ENCODE measurements at places on chromosomes 6 and 20. TPM values are rescaled to one million over a fixed set of nuclear protein-coding genes. Genes with fewer than 3 reads are reported as not detected.

DOK5 gene
- 350 TPM for total RNA-seq

TMEM217 gene
- 1.2 TPM for total RNA-seq

SLC17A2 gene
- total RNA-seq = not detected

GFOD1 gene
- 38.2 TPM for total RNA-seq

CLVS2 gene
- 56.1 TPM for total RNA-seq

FERMT1 gene
- total RNA-seq = 1.4 TPM

APCDD1L gene
- total RNA-seq = not detected

FOXC1 gene
- 4.8 TPM for total RNA-seq

RHAG gene
- not detected for total RNA-seq

ELOVL2 gene
- total RNA-seq = 52.7 TPM

TMC2 gene
- total RNA-seq = 1.7 TPM

ROMO1 gene
- 57.4 TPM for total RNA-seq

SLC17A3 gene
- not detected for total RNA-seq

RBM24 gene
- total RNA-seq = 31.2 TPM

MTRF1L gene
- total RNA-seq = 16.8 TPM

ZNF391 gene
- 3.7 TPM for total RNA-seq

ZNF451 gene
- 167 TPM for total RNA-seq

RAMACL gene
- 1.2 TPM for total RNA-seq

DYNLRB1 gene
- total RNA-seq = 33.5 TPM

ERVFRD-1 gene
- not detected for total RNA-seq

FHL5 gene
- 1.7 TPM for total RNA-seq

MOG gene
- not detected for total RNA-seq

PAX1 gene
- total RNA-seq = under 0.01 TPM

PGC gene
- not detected for total RNA-seq

ANGPT4 gene
- total RNA-seq = not detected

STX7 gene
- total RNA-seq = 84.5 TPM

TBX18 gene
- total RNA-seq = 7.8 TPM

C6orf132 gene
- total RNA-seq = not detected

DACT2 gene
- 0.62 TPM for total RNA-seq

GMDS gene
- total RNA-seq = 6.1 TPM

TTK gene
- 4.2 TPM for total RNA-seq

BANF2 gene
- total RNA-seq = not detected

RIPOR2 gene
- total RNA-seq = 17.8 TPM

SCRT2 gene
- total RNA-seq = 2.0 TPM

RGS17 gene
- total RNA-seq = 119 TPM

PNLDC1 gene
- total RNA-seq = not detected

CRIP3 gene
- 3.9 TPM for total RNA-seq

CST1 gene
- not detected for total RNA-seq

RAET1L gene
- 0.62 TPM for total RNA-seq

C20orf141 gene
- not detected for total RNA-seq

CENPW gene
- 7.5 TPM for total RNA-seq

OGFR gene
- 21.5 TPM for total RNA-seq

PPDPF gene
- total RNA-seq = 43.5 TPM

COL9A3 gene
- total RNA-seq = 37.1 TPM

JPH2 gene
- total RNA-seq = 0.16 TPM

GSTA5 gene
- total RNA-seq = not detected

APOBEC2 gene
- 0.62 TPM for total RNA-seq

SLC22A3 gene
- 3.7 TPM for total RNA-seq

TMEM200A gene
- total RNA-seq = 34.0 TPM

NMBR gene
- 12.6 TPM for total RNA-seq

RAD21L1 gene
- not detected for total RNA-seq

ZC2HC1B gene
- total RNA-seq = 0.31 TPM
